Astrocyte of the cerebellum (primary cell): ENCODE measurements at places on chromosomes 5 and 9.

DNA sequence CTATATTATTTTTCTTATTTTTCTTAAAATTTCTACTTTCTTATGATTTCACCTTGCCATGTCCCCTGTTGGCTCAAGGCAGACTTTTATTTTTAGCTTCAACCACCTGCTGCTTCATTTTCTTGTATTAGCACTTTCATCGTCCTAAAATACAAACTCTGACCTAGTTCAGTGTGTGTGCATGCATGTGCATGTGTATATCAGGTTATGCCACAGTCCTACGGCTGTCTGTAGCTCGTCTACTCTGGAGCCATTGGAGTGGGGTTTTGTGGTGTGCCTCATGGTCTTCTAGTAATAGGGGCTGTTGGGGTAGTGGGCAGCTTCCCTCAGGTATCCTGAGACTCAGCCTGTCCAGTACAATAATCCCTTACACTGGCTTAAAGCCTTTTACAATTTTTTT, 13.4 kb upstream of the SPINK1 start:
- DNase-seq, result no peak

DNA sequence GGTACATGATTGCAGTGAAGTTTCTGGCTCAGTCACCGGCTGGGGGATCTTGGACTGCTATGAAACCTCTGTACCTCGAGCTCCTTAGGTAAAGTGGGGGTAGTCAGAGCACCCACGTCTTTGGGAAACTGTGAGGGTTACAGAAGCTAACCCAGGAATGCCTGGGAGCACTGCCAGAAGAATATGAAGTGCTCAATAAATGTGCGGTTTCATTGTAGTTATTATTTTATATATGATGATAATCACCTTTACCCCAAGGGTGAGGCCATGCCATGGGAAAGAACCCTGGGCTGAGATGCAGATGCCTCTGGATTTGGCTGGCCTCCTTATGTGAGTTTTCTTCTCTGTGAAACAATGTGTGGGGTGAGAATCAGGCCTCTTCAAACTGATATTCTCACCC, 3.7 kb downstream of the NPR3 start:
- no peak for DNase-seq

GRCh38 chr9:75128535-75128934, 40.2 kb downstream of the OSTF1 start:
- DNase-seq, result no peak

- DNase-seq, result no peak
Observed at GRCh38 chr9:21078702-21079101, 960 bp upstream of the IFNB1 start.

DNA sequence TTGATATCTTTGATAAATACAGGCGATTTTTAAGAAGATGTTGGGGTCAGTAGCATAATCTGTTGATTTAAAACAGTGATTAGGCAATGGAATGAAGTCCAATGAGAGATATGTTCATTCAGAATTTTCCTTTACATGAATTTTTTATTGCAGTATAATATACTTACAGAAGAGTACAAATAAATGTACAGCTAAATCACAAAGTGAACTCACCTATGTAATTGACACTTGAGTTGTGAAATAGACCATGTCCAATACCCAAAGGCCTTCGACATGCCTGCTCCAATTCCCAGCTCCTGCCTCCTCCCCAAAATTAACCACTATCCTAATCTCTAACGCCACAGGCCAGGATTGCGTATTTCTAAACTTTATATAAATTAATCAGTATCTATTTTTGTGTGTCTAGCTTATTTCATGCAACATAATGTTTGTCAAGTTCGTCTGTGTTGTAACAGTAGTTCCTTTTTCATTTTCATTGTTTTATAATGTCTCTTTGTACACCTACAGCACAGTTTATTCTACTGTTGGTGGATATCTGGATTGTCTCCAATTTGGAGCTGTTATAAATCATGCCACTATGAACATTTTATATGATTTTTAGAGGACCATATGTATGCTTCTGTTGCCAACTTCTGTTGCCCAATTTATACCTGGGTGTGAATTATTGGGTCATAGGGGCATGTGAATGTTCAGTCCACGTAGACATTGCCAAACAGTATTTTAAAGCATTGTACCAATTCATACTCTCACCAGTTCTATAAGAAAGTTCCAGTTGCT, 208.3 kb downstream of the TLE1 start:
- DNase-seq, result no peak

DNA sequence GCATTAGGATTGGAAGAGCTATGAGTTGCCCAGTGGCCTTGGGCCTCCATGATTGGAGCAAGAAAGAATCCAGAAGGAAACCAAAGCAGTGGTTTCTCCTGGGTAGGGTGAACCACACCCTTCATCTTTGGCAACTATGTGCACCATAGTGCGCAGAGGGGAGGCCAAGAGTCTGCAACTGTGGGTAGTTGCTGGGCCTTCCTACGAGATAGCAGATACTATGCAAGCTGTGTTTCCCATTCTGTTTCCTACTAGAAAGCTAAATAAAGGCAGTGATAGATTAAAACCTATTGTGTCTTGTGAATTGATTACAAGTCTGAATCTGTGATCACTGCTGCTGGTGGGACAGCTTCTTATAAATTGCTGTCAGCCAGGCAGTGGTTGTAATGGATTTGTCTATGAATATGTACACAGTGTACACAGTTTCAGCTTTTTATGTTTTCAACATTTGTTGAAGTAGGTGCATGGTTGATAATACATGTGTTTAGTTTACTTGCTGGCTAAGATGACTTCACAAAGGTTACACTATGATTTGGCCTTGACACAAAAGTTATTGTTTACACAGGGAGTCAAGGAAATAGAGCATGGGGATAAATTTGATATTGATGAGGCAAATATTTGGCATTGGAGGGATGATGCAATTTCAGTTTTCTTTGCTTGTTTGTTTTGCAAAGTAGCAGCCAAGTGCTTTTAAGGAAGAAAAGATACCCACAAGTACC, 23.7 kb upstream of the PDE8B start:
- no peak for DNase-seq

DNA sequence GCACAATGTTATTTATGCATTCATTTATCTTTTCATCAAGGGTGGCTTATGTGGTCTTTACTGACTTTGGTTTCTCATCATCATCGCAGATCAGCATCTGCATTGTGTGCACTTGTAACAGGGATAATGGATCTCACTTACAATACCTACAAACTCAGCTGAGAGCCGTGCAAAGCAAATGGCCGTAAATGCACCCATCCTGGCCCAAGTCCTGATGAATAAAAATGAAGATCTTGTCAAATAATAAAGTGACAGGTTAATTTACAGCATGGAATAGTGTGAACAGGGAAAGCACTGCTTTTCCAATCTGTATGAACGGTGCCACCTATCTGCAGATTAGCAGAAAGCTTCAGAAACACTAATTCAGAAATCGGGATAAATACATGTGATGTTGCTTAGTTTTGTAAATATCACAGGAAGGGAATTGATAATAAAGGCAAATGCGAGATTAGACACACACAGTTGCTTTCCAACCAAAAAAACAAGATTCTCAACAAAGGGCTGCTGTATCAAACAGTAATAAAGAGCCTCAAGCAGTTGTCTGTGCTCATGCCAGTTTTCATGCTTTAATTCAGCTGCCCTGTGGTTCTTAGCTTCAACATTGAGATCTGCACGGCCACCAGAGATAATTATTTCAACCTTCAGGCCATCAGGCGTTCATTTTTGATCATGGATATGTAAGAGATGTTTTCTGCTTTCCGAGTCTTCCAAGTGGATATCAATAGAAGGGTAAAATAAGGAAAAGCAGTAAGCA, 153.4 kb upstream of the POU5F2 start:
- no peak for DNase-seq

- no peak for DNase-seq
Observed at GRCh38 chr9:94903961-94904421, 177.5 kb downstream of the AOPEP start.

DNA sequence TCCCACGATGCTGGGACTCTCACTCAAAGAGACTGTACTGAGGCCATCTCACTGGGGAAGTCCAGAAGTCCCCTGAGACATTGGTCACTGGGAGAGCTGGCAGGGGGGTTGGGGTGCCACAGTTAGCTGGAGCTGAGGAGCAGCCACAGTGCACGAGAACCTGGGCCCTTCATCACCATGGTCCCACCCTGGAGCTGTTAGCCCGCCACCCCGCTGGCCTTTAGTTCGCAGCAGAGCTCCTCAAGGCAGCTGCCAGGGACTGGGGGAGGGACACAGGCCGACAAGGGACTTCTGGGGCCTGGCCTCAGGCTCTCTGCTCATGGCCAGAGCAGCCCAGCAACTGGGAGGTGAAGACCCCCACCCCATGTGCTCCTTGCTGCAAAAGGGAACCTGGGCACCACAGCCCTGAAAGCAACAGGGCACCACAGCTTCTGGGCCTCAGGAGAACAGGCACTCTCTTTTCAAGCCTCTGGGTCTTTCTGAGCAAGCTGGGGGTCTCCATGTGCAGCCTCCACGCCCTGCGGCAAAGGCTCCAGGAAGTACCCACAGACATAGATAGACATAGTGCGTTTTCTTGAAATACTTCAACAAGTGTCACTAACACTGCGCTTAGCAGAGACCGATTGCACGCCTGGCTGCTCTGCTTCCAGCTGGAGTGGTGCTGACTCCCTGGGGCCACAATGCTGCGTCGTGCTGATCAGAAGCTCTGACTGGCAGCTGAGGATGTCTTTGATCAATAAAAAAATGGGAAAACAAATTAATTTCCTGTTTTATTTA, 46.0 kb downstream of the VAV2 start:
- no peak for DNase-seq

- no peak for DNase-seq
Observed at GRCh38 chr5:39195198-39195826, 24.1 kb downstream of the FYB1 start.

DNA sequence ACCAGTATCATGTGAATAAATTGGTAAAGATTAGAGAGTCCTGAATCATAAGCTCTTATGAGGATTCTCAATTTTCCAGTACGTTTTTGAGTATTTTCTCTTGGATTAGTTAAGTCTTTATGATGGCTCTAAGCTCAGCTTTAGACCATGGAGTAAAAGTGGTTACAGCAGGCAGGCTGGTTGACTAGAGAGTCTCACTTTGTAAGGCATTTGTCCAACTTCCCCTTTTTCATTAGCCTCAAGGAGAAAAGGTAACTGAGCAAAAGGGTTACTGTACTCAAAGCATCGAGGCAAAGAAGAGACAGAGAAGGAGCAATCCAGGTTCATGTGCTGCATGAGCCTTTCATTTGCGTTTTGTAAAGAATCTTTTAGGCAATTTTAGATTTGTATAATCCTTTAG, 8.5 kb downstream of the NOP16 start:
- no peak for DNase-seq

GRCh38 chr9:105296445-105296844, 52.0 kb downstream of the SLC44A1 start:
- no peak for DNase-seq

DNA sequence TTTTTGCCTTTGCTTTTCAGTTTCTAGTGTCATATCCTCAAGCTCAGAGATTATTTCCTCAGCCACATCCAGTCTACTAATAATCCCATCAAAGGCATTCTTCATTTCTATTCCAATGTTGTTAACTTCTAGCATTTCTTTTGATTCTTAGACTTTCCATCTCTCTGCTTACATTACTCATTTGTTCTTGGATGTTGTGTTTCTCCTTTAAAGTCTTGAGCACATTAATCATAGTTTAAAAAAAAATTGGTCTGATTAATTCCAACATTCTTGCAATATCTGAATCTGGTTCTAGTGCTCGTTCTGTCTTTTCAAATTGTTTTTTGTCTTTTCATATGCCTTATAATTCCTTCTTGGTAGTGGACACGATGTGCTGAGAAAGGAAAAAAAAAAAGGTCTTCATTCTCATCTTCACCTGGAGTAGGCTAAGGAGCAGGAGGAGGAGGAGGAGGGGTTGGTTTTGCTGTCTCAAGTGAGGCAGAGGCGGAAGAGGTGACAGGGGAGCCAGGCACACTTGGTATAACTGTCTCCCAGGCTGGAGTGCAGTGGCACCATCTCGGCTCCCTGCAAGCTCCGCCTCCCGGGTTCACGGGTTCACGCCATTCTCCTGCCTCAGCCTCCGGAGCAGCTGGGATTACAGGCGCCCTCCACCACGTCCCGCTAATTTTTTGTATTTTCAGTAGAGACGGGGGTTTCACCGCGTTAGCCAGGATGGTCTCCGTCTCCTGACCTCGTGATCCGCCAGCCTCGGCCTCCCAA, 16.3 kb downstream of the PRXL2C start:
- no peak for DNase-seq

DNA sequence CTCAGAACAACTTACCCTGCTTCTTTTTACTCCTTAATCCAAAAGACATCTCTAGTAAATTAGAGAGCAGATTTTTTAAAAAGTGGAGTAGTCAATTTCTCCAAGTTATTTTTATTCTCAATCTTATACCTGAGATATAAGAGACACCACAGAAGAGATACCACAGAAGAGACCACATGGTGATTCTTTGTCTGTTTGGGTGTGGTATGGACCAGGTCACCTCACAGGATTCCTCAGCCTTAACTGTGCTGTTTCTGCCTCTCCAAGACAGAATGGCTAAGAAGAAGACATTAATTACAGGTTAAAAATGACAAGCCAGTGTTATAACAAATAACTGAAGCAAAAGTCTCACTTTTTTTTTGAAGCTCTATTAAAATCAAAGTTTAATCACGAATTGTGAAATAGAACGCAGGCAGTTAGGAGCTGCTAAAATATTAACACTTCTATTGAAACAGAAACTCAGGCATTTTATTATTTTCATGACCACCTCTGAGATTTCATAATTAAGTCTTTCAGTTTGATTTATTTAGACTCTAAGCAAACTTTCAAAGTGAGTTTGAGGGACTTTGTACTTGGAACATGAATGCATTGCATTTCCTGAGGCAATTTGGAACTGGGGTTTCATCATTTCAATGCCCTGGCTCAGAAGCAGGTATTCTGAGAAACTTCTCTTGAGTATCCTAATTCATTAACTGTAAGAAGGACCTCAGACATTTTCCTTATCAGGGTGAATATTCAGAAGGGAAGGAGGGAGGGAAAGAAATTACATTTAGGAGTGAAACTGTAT, 280.7 kb downstream of the KCTD16 start:
- DNase-seq, result no peak

DNA sequence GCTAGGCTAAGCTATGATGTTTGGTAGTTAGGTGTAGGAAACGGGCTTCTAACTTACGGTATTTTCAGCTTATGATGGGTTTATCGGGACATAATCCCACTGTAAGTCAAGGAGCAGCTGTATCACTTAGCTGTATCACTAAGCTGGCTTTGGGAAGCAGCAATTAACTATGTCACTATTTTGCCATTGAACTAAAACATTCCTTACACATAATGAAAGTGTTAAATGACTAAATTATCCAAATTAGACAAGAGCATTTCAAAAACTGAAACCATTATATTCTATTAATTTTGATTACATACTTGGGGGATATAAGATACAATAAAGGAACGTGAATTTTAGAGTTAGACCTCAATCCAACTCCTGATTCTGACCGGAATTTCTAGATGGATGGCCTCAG, 188.3 kb downstream of the AGTPBP1 start:
- DNase-seq, result no peak

- DNase-seq, result no peak
Observed at GRCh38 chr5:151097820-151098767, 17.3 kb upstream of the TNIP1 start.
